CD4-positive, alpha-beta T cell (primary cell): ENCODE measurements at places on chromosomes 6 and 20. TPM values are rescaled to one million over a fixed set of nuclear protein-coding genes. Genes with fewer than 3 reads are reported as not detected.
A peak's percentile ranks its signal among the peaks of the same experiment; 100 is the strongest.

DNA sequence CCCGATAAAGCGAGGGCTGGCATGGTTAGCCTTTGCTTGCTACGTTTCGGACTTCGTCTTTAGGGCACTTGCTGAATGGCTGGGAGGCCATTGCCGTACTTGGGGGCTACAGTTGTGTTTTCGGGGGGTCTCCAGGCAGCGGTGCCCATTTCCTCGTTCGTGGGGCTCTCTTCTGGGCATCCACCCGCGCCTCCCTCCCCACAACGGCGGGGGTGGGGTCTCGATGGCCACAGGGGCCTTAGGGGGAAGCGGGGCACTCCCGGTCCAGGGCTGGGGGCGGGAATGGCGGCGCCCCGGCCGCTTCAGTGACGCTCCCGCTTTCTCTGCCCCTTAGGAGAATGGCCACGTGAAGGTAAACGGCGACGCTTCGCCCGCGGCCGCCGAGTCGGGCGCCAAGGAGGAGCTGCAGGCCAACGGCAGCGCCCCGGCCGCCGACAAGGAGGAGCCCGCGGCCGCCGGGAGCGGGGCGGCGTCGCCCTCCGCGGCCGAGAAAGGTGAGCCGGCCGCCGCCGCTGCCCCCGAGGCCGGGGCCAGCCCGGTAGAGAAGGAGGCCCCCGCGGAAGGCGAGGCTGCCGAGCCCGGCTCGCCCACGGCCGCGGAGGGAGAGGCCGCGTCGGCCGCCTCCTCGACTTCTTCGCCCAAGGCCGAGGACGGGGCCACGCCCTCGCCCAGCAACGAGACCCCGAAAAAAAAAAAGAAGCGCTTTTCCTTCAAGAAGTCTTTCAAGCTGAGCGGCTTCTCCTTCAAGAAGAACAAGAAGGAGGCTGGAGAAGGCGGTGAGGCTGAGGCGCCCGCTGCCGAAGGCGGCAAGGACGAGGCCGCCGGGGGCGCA is 2.4 kb downstream of the MARCKS start:
- H3K27ac ChIP-seq, result no peak overlapping the region
- H3K4me1 ChIP-seq, result peaks cover 47% of the 10 kb centered on the region
- H3K27me3 ChIP-seq, result peaks cover 44% of the 10 kb centered on the region
- peak overlapping the region; percentile 50 for H3K4me3 ChIP-seq

DNA sequence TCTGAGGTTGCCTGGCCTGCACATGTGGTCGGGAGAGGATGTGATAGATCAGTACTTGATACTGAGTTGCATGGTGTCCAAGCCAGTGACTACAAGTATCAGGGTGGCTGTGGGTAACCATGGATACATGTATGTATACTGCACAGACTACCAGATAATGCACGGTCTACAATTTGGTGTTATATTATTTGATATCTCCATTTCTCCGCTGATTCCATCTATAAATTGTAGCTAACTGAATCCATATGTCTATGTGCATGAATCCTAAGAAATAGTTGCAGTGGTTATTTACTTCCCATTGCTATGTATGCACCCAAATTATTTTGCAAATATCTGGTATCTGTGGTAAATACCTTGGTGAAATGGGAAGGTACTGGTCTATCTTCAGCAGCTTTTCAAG is 83.8 kb upstream of the KIF25 start:
- no peaks in the 10 kb centered on the region for H3K4me1 ChIP-seq
- H3K27me3 ChIP-seq, result no peaks in the 10 kb centered on the region
- no peaks in the 10 kb centered on the region for H3K36me3 ChIP-seq
- H3K4me3 ChIP-seq, result no peak overlapping the region

DNA sequence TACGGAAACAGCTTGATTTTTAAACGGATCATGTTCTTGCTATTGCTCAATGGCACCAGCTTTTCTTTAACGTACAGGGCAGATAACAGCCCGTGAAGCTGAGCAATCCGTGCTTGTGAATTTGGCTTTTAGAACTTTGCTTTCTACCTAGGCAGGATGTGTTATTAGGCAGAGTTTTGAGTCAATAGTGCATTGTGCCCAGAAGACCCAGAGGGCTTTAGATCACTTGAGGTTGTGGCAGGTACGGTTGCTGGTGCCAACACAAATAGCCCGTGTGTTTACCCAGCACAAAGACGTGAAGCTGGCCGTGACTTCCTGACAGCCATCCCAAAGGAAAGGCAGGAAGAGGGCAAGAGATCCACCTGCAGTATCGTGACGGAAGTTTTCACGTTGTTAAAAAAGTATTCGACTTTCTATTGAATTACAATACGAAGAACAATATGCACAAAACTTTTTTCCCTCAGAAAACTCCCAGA is 117.4 kb upstream of the FRMD1 start:
- no peak overlapping the region for H3K4me3 ChIP-seq
- DNase-seq, result no peak
- H3K27me3 ChIP-seq, result no peaks in the 10 kb centered on the region
- H3K4me1 ChIP-seq, result no peaks in the 10 kb centered on the region

- no peaks in the 10 kb centered on the region for H3K36me3 ChIP-seq
- no peaks in the 10 kb centered on the region for H3K4me1 ChIP-seq
- no peak overlapping the region for H3K4me3 ChIP-seq
- no peak overlapping the region for H3K27ac ChIP-seq
- no peaks in the 10 kb centered on the region for H3K27me3 ChIP-seq
Measured at GRCh38 chr6:10543488-10543887, 22.3 kb downstream of the GCNT2 start.

DNA sequence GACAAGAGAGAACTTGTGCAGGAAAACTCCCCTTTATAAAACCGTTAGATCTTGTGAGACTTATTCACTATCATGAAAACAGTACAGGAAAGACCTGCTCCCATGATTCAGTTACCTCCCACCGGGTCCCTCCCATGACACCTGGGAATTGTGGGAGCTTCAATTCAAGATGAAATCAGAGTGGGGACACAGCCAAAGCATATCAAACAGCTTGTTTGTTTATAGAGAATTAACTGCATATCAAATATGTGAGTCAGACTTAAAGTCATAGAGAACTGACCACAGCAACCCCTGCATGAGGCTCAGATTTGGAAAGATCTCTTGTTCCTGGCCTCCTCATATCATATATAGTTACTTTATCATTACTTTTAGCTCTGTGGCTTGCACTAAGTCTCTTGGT is 29.1 kb upstream of the HDAC2 start:
- peaks cover 5% of the 10 kb centered on the region for H3K27me3 ChIP-seq
- no peak for DNase-seq
- H3K36me3 ChIP-seq, result no peaks in the 10 kb centered on the region
- no peaks in the 10 kb centered on the region for H3K4me1 ChIP-seq
- no peak overlapping the region for H3K4me3 ChIP-seq

DNA sequence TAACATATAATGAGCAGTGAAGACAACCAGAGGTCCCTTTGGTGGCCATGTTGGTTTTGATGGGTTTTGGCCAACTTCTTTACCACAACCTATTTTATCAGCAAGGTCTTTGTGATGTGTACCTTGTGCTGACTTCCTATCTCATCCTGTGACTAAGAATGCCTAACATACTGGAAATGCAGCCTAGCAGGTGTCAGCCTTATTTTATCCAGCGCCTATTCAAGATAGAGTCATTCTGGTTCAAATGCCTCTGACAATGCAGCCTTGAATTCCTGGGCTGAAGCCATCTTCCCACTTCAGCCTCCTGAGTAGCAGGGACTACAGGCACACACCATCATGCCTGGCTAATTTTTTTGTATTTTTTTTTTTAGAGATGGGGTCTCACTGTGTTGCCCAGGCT is 7.8 kb upstream of the TRIM38 start:
- no peaks in the 10 kb centered on the region for H3K27me3 ChIP-seq
- no peak for DNase-seq
- no peaks in the 10 kb centered on the region for H3K36me3 ChIP-seq
- H3K4me3 ChIP-seq, result no peak overlapping the region

DNA sequence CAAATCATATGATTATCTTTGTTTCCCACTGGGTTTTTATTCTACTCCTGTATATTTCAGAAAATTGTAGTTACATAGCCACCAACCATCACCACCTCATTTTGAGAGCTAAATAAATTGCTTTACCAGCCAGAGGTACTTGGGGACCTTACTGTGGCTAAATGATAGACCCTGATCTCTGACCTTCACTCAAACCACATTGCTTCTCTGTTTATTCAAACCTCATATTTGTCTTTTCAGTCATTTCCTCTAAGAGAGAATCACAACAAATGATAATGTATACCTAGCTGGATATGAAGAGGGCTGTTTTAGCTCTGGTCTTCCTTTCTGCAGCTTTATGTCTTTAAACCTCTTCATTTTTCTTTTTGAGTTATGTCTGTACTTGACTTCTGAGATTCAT is 142.8 kb downstream of the ADGB start:
- no peaks in the 10 kb centered on the region for H3K27me3 ChIP-seq
- no peaks in the 10 kb centered on the region for H3K4me1 ChIP-seq
- no peak for DNase-seq
- H3K27ac ChIP-seq, result no peak overlapping the region
- no peak overlapping the region for H3K4me3 ChIP-seq

- DNase-seq, result no peak
- H3K27me3 ChIP-seq, result no peaks in the 10 kb centered on the region
Measured at GRCh38 chr20:37741055-37741454, 47.2 kb downstream of the CTNNBL1 start.

TCF21 gene
- not detected for total RNA-seq

ZC2HC1B gene
- total RNA-seq, result not detected
